ENCODE measurements at places on chromosomes 6 and 20.

DNA sequence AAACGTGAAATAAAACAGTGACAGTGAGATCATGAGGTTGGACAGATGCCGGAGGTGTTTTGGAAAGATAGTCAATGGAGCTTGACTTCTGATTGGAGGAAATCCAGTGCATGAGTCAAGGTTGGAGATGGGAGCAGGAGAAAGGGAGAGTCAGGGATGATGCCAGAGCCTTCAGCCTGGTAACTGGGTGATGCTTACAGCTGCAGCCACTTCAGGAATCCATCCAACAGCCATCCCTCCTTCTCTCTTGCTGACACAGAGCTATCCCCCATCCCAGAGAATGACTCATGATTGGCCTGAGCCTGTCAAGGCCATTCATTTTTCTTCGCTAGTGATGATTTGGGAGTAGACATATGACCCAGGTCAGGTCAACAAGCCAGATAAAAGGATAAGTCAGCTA lies 112.8 kb downstream of the SAMD5 start:
- DNase-seq, result peak; percentile 28

- DNase-seq, result no peak
Observed at GRCh38 chr20:59137532-59137931, 26.1 kb upstream of the ZNF831 start.

GRCh38 chr6:22026164-22026678 lies 270.6 kb downstream of the PRL start:
- no peak for DNase-seq

- no peak for DNase-seq
Observed at GRCh38 chr6:12134581-12134980, 122.5 kb downstream of the HIVEP1 start.

- no peak for DNase-seq
Observed at GRCh38 chr6:33375143-33375671, 16.4 kb upstream of the KIFC1 start.

DNA sequence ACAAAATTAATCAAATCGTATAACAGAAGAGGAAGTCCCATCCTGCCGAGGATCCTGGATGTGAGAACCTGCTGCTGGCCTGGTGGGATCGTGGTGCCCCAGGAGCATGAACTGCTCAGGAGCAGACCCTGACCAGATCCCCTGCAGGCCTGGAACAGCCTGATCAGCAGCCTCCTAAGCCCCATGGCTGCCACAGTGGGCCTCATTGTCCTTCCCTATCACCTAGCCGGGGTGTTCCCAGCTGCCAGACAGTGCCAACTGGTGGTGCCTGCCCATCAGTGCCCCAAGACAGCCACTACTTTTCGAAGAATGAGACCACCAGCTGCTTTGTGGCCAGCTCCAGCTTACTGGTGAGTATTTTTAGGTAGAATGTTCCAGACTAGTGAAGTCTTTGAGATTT lies 19.6 kb upstream of the MAS1L start:
- DNase-seq, result no peak

GRCh38 chr20:41223112-41223511 lies 85.8 kb downstream of the PLCG1 start:
- DNase-seq, result no peak

- no peak for DNase-seq
Observed at GRCh38 chr20:25382704-25383370, 7.8 kb downstream of the ABHD12 start.

DNA sequence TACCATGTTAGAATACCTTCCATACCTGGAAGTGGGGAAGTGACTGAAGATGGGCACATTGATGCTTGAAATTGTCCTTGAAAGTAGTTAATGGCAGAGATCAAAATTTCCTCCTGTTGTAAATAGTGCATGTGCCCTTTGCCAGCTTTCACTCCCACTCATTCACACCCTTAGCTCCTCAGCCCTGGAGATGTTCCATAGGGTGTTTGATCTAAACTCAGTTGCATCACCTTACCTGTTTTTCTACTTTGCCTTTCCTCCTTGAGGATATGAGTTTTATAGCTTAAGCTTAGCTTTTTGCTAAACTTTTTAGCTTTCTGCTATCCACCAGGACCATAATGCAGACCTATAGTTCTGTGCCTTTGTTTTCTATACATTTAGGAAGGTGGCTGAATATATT lies 69.0 kb downstream of the CEP57L1 start:
- no peak for DNase-seq

GRCh38 chr6:166626177-166627032 lies 646 bp downstream of the RPS6KA2 start:
- DNase-seq, result no peak

DNA sequence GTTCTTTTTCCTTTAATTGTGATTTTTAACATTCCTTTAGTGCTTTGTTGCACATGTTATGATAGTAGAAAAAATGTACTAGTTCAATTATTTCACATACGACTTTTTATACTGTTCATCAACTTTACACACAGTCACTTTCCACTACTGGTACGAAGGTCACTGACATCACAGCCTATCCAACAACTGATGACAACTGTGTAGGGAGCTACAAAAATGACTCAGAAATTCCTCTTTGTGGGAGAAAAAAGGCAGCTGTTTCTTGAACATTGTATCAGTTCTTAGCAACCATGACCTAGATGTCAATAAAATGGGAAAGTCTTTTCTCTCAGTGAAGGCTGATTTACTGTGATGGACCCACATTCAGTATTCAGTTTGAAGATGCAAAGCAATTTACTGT lies 7.0 kb upstream of the ID4 start:
- no peak for DNase-seq

- no peak for DNase-seq
Observed at GRCh38 chr6:142292166-142292924, 9.5 kb upstream of the ADGRG6 start.

DNA sequence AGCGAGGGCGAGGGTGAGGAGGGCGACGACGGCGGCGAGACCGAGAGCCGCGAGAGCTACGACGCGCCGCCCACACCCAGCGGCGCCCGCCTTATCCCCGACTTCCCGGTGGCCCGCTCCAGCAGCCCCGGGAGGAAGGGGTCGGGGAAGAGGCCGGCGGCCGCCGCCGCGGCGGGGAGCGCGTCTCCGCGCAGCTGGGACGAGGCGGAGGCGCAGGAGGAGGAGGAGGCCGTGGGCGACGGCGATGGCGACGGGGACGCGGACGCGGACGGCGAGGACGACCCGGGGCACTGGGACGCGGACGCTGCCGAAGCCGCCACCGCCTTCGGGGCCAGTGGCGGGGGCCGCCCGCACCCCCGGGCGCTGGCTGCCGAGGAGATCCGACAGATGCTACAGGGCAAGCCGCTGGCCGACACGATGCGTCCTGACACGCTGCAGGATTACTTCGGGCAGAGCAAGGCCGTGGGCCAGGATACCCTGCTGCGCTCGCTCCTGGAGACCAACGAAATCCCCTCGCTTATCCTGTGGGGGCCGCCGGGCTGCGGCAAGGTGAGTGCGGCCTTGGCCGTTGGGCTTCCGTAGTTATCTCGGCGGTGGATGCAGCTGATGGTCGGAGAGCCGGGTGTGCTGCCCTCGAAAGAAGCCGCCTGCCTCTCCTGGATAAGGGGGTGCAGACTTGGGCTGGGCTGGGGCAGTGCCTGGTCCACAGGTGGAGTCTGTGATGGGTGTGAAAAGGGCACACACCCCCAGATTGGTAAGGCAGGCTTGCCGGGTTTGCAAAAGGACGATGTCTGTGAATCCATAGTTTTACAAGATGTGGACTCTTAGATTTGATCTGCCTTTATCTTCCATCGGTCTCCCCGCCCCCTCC lies 938 bp downstream of the WRNIP1 start:
- DNase-seq, result peak; percentile 30

DNA sequence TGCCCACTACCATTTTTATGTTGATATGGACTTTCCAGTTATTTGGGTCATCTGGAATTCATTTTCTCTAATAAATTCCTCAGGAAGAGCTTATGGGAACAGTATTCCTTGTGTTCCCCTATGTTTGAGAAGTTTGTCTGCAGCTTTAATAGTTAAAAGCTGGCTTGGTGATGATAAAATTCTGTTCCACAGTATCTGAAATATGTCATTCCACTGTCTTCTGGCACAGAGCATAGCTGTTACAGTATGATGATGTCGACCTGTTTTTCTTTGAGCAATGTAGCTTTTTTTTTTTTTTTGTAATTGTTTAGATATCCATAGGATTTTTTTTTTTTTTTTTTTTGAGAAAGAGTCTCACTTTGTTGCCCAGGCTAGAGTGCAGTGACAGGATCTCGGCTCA lies 43.2 kb downstream of the NCOA3 start:
- DNase-seq, result no peak

DNA sequence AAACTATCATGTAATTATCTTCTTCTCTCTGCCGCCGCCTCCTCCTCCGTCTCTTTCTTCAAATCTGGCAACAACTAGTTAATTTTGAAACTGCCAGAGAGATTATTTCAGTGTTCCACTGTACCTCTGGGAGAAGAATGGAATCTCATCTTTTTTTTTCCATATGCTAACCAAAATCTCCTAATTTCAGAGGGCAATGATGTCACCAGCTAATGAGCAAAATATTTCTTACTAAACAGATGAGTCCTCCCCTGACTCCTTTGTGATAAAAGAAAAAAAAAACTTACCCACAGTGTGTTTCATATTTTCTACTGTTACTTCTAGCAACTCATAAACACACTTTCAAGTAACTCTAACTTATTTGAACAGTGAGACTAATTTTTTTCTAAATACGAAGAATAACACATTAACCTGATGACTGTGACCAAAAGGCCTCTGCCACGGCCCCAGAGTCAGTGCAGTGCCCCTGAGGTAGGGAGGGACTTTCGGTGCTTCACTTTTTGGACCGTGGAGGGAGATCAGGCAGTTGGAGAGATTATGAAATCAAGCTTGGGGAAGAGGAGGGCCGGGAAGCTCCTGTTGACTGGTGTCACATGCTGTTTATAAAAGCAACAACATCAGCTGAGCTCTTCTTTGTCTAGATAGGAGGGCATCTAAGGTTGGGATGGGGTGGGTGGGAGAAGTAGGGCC lies 159.6 kb downstream of the SASH1 start:
- no peak for DNase-seq

GRCh38 chr20:57840504-57841296 lies 130.9 kb upstream of the PMEPA1 start:
- no peak for DNase-seq

- no peak for DNase-seq
Observed at GRCh38 chr20:16745204-16745603, 3.0 kb upstream of the OTOR start.

DNA sequence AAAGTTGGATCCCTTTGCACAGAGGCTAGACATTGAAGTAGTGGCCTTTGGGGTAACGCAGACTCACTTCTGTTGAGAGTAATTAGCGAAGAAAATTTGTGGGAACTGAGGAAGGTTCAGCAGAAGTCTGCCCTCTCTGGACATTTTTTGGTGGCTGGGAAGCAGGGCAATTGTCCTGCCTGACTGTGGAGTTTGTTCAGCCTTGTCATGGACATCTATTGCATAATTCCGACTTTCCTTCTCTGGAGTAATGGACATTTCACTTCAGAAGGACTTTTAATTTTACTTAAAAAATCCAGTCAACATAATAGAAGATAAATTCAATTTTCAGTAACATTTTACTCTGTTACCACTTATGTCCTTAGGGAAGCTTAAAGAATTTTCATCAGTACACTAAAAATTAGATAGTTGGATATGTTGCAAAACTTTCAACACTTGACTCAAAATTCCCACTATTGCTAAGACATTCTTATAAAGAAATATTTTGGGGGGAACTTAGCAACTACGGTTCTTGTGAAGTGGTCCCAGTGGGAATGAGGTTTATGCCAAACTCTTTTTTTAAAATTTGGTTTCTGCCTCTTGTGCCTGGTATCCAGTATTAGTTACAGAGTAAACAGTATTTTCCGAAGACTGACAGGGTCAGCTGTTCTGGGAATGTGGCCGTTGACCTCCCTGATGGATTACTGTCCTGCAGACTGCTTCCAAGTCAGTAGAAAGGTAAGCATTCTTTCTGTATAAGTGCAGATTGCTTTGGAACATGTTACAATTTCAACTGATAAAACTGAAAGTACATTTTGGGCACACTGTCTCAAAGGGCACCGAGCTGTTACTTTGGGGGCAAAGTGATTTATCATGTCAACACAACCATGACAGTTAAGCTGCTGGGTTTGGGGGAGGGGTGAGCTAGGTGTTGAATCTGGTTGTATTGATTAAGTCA lies 100.6 kb upstream of the MLIP start:
- no peak for DNase-seq

GRCh38 chr6:157983406-157984119 lies 1.9 kb downstream of the SYNJ2 start:
- no peak for DNase-seq

- DNase-seq, result no peak
Observed at GRCh38 chr6:75612434-75612833, 10.8 kb downstream of the SENP6 start.

DNA sequence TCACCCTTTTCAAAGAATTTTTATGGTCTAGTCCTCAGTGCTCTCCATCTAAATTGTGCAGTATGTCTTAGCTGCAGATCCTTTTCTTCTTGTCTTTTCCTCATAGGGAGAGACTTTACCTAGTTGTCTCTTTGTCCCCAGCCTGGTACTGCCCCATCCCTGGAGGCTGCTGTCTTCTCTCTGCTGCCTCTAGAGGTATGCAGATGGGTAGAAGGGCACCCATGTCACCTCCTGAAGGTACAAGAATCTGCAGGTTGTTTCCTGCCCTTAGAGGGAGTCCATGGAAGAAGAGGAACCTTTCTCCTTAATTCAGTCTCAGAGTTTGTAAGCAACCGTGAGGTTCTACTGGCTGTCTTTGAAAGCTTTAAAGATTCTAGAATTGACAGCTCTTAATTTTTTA lies 39.1 kb downstream of the MCM8 start:
- no peak for DNase-seq

GRCh38 chr6:169145991-169146501 lies 107.6 kb downstream of the THBS2 start:
- no peak for DNase-seq

DNA sequence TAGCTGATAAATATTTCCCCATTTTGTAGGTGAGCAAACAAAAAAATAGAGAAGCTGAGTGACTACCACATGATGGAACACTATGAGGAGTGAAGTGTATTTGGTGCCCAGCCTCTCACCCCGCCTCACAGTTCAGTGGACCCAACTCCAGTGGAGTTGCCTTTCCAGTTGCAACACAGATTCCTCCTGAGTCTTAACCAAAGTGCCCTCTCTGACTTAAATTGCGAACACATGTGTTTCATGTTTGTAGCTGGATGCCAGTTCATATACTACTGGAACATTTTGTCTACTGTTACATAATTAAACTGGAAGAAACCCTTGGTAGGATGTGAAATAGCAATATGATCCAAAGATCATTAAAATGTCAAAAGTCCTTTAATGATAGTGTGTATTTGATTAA lies 448.9 kb downstream of the COL12A1 start:
- DNase-seq, result no peak

GRCh38 chr6:82337688-82338257 lies 25.8 kb upstream of the TPBG start:
- DNase-seq, result no peak

- DNase-seq, result peak; percentile 11
Observed at GRCh38 chr6:135451617-135452190, 45.8 kb downstream of the AHI1 start.

- no peak for DNase-seq
Observed at GRCh38 chr20:10641893-10642292, 31.9 kb downstream of the JAG1 start.

Data from HTR-8/SVneo (cell line).